ENCODE measurements at places on chromosomes 5 and 9.

DNA sequence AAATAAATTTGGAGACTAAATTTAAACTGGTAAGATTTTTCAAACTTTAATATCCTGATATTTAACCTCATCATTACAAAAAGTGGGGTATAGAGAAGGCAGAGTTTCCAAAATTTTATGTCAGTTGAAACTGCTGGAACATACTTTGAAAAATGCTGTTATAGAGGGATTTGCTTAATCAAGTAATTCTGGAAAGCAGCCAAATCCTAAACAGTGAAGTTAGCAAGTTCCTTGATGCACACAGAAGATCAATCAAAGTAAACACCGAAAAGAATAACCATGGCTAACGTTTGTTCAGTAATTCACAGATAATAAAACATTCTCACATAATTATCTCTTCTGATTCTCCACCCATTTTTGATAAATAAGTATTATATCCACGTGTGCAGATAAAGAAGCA, 8.1 kb upstream of the PRR16 start:
- DNase-seq, result no peak

GRCh38 chr9:122948313-122948712, 7.5 kb downstream of the RABGAP1 start:
- DNase-seq, result peak; percentile 57

- no peak for DNase-seq
Observed at GRCh38 chr9:77022783-77023440, 3.5 kb downstream of the FOXB2 start.

GRCh38 chr5:75611311-75612225, at the start of gene ANKDD1B:
TSS of gene ANKDD1B (plus strand) at chr5:75611453. CDS start at chr5:75611635, 182 bp downstream.
- no peak for DNase-seq

- DNase-seq, result no peak
Observed at GRCh38 chr5:620586-621180, 8.5 kb downstream of the CEP72 start.

- DNase-seq, result no peak
Observed at GRCh38 chr9:72384710-72385485, 19.9 kb upstream of the ZFAND5 start.

- peak; percentile 70 for DNase-seq
Observed at GRCh38 chr5:14665949-14666348, 1.4 kb downstream of the OTULIN start.

DNA sequence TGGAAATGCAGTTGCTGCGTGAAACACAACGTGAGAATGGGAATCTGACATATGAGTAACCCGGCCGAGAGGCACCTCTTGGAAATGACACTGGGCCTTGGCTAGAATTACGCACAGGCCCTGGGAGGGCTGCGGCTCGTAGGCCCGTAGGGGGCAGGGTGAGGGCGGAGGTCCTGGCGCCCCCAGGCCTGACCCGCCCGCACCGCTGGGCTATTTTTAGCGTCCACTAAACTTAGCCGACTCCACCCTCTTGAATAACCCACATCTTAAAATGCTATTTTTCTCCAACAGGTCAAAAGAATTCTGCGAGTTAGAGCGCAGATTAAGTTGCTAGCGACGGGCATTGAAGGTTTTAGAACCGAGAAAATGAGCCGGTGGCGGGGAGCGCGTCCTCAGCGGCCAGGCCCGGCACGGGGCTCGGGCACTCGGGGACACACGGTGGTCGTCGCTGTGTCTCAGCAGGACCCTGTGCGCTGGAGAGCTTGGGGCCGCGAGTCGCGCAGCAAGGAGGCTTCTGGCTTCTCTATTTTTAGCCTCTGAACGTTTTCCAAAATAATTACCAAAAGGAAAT, 168.5 kb downstream of the AUH start:
- peak; percentile 92 for DNase-seq

- no peak for DNase-seq
Observed at GRCh38 chr9:131405428-131405827, 11.5 kb downstream of the PRRC2B start.

DNA sequence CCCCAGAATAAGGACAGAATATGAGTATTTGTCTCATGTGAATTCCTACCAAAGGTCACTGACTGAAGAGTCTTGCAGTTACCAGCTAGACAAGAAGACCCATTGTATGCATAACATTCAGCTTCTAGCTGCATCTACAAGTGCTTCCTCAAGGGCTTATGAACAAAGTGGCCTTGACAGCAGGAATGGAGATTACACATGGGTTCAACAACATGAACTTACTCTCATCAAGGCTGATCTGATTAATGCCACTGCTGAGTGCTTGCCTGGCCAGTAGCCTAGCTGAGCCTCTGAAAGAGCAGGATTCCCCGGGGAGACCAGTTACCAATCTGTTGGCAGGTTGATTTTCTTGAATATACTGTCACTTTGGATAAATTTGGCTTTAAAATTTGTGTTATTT, 76.7 kb upstream of the CHD1 start:
- DNase-seq, result no peak

DNA sequence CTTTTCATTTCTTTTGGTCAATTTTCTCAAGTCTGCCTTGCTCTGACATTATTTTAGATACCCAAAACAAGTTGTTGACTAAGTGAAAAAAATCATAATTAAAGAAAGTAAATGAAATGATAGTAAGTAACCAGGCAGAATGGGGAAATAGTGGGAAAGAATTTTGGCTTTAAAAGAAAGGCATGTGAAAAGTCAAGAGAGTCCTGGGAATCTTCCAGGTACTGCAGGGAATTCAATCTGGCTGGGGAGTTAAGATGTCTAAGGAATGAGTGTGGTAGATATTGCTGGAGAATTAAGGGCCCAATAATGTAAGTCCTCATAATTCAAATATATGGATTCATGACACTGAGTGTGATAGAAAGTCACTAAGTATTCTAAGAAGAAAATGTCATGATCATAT, 123.1 kb upstream of the PAPPA start:
- no peak for DNase-seq
